ENCODE measurements at places on chromosomes 2 and 18.

DNA sequence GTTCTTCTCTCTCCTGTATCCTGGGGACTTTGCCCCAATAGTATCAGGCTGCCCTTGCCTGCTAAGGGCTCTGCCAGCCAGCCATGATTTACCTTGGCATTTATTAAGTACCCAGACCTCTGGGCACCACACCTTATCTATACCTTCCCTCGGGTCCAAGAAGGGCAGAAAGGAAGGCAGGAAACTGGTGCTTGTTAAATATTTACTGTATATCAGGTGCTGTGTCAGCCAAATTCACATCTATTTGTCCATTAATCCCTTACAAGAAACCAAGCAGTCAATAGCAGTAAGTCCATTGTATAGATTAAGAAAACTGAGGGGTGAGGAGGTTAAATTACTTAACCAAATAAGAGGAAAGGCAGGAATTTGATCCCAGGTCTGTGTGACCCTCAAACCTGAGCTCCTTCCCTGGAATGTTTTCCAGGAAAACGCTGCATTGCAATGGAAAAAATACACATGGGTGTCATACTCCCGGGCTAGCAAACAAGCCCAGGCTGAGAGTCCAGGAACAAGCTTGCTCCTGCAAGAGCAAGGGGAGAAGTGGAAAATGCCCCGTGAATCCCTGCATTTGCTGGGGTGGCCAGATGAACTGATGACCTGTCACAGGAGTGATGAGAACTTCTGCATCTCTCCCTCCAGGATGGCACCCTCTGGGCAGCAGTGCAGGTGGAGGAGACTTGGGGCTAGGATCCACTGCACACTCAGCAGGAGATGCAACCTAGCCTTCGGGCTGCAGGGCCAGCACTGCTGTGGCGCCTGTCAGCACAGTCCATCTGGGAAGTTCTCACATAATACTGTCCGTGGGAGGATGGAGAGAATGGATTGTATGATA, 30.4 kb downstream of the CIB4 start:
- DNase-seq = no peak

DNA sequence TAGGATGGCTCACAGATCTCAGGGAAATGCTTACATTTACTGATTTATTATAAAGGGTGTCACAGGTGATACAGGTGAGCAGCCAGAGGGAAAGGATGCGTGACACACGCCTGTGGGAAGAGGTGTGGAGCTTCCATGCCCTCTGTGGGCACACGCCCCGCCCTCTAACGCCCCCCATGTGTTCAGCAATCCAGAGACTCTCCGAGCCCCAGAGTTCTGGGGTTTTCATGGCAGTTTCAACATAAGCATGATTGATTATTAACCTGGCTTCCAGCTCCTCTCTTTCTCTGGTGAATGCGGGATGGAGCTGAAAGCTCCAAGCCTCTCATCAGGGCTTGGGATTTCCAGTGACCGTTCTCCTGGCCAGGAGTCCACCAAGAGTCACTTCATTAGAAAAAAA, 34.3 kb upstream of the ODC1 start:
- no peak for DNase-seq

- DNase-seq = no peak
These were observed 180.7 kb upstream of the LYPD1 start for GRCh38 chr2:132850688-132851087.

GRCh38 chr18:77073336-77074093, 59.1 kb downstream of the MBP start:
- DNase-seq = no peak

DNA sequence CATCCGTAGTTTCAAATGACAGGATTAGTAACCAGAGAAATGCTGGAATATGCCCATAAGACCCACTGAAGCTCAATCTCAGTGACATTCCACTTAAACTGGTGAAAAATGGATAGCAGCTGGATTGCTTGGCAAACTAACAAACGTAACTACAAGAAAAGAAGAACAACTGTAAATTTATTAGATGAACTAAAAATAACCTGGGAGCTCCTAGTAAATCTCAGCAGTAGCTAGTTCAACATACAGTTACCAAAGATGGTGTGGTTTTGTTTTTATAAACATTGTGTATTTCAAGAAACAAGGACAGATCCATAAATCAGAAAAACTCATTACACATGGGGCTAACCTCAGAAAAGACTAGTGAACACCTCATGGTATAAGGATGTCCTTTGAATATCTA, 531.9 kb downstream of the XIRP2 start:
- no peak for DNase-seq

DNA sequence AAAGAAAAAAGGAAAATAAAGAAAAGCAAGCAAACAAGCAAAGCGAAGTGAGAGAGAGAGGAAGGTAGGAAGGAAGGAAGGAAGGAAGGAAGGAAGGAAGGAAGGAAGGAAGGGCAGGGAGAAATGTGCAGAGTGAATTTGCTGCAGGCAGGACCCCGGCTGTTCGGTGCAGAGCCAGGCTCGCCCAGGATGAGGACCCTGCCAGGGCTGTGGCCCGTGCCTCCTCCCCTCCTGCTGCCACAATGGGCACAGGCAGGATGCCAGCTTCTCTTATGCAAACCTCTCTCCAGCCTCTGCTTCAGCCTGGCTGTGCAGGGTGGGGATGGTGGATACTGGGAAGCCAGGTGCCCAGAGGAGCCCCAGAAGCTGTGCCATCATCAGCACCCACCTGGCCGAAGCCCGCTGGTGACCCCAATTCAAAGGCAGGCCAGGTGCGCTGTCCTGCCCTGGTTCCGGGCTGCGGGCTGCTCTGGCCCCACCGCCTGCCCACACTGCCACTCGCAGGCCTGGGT, 3.2 kb downstream of the GPR17 start:
- no peak for DNase-seq

DNA sequence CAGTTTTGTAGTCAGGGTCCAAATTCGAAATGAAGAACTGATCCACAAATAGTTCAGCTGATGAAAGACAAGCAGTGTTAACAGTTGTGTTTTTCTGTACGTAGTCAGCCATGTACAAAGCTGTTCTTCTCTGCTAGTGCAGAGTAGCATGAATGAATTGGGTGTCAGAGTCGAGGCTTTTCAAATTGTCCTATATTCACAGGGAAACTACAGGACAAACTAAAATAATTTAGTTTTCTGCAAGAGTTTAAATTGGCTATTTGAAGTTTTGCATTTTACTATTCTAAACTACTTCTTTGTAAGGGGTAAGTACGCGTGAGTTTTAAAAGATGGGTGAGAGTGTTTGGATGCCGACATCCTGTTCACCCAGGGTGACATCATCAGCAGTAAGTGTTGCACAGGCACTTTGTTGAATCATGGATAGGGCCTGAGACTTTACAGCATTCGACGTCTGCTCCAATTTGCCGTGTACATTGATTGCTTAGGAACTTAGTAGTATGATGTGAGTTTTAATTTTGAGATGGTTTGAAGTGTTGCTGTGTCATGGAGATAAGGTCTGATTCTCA, 147.2 kb upstream of the NFATC1 start:
- DNase-seq = no peak

DNA sequence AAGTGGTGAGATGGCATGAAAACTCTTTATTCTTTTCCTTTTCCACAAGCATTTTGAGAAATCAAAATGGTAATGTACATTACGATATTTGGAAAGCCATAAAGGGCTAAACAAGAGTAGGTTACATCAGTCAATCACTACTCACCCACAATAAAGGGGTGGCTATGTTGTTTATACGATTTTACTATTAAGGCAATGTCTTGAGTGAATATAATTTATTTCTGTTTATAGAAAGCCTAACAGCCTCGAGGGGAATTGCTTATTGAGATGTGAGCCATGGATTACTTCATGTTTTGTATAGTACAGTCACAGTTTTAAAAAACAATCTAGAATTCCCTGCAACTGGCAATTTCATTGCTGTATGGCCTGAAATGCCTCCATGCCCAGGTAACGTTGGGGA, 237.5 kb upstream of the RBBP8 start:
- DNase-seq = no peak

DNA sequence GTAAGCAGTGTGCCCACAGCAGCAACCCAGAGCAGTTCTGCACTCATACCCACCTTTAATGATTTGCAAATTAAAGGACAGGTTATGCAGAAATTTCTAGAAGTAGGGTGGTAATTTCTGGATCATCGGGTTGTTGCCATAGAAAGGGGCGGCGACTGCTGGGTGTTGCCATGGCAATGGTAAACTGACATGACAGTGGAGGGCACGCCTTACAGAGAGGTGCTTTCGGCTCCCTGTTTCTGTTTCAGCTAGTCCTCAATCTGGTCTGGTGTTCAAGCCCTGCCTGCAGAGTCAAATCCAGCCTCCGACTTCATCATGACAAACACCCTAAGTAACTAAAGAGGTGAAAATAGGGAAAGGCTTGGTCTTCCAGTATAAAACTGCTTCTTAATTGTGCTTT, 667.7 kb downstream of the SOCS6 start:
- DNase-seq = no peak

All from dorsolateral prefrontal cortex (tissue), 122 donors.